ENCODE measurements at places on chromosomes 3 and 15.

DNA sequence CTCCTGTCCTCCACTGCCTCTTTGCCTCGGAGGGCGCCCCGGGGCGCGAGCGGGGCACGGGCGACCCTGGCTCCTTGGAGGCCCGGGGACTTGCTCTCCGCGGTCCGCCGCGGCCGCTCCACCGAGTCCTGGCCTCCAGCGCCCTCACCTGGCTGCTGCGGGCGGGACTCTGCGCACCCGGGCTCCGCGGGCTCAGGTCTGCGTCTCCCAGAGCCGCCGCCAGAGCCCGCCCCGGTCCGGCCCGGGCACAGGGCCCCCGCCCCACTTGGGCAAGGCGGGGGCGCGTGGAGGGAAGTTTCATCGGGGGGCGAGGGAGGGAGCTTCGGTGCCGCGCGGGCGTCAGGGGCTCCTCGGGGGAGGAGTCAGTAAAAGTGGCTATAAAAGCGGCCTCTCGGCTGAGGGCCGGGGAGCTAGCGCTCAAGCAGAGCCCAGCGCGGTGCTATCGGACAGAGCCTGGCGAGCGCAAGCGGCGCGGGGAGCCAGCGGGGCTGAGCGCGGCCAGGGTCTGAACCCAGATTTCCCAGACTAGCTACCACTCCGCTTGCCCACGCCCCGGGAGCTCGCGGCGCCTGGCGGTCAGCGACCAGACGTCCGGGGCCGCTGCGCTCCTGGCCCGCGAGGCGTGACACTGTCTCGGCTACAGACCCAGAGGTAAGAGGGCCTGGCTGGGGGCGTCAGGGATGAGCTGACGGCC is at the start of gene CEMIP:
CEMIP (plus strand) TSS at position 407 of the 694 bp plus-strand sequence. CDS start 94,510 bp downstream, outside the sequence.
- DNase-seq = peak; percentile 23

DNA sequence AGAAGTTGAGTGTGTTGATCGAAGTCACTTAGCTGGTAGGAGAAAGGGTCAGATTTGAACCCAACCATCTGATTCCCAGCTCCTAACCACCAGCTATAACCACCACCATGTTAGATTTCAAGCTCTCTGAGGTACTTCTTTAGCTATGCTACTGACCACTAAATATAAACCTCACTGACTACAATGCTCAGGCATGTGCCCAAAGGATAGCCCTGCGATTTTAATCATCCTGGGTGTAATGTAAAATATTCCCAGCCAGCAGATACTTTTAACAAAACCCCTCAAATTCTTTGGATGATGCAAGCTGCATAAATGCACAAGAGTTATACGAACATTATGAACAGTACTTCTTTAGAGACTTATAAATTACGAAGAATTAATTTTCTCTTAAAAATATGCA is 115.2 kb upstream of the TSC22D2 start:
- no peak for DNase-seq

GRCh38 chr3:152684279-152684678 is 150.7 kb upstream of the P2RY1 start:
- DNase-seq = no peak

DNA sequence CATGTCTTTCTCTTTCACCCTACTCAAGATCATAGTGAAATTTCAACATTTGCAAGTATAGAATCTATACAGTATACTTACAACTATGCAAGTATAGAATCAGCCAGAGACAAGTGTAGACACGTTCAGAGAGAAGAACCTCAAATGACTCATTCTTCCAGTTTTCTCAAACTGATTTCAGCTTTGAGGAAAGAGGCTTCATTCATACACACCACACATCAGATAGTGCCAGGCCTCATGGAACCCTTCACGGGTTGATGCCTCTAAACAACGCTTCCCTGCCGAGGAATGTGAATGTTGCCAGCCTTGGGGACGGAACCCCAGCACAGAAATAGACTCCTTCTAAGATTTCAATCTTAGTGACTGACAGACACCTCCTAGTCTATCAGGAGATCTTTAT is 135.7 kb downstream of the FOXP1 start:
- no peak for DNase-seq
